ENCODE measurements at places on chromosomes 1 and 21. TPM values are rescaled to one million over a fixed set of nuclear protein-coding genes. Genes with fewer than 3 reads are reported as not detected.
A peak's percentile ranks its signal among the peaks of the same experiment; 100 is the strongest.

GRCh38 chr1:107493111-107493716, 352.4 kb downstream of the NTNG1 start:
- no peak for DNase-seq

DNA sequence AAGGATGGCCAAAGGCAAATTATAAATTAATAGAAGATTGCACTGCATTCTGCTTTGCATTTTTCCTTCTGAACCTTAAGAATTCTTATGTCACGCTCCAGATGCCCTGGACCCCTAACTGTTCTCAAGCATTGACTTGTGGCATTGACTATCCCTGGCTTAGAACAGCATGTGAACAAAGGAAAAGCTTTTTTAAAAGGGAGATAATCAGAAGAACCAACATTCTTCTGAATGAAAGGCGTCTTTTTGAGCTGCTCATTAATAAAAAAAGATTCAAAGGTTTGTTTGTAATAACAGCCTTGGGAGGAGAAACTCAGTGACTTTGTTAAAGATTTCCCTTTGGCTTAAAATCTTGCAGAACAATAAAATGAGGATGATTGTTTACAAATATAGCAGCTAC, 105.5 kb downstream of the TNNI3K start:
- no peak for DNase-seq

- no peak for DNase-seq
Observed at GRCh38 chr1:204077979-204078696, 5.2 kb downstream of the SOX13 start.

GRCh38 chr1:222373216-222373615, 174.7 kb downstream of the HHIPL2 start:
- DNase-seq = no peak

- no peak for DNase-seq
Observed at GRCh38 chr1:10693497-10694273, 102.8 kb downstream of the CASZ1 start.

DNA sequence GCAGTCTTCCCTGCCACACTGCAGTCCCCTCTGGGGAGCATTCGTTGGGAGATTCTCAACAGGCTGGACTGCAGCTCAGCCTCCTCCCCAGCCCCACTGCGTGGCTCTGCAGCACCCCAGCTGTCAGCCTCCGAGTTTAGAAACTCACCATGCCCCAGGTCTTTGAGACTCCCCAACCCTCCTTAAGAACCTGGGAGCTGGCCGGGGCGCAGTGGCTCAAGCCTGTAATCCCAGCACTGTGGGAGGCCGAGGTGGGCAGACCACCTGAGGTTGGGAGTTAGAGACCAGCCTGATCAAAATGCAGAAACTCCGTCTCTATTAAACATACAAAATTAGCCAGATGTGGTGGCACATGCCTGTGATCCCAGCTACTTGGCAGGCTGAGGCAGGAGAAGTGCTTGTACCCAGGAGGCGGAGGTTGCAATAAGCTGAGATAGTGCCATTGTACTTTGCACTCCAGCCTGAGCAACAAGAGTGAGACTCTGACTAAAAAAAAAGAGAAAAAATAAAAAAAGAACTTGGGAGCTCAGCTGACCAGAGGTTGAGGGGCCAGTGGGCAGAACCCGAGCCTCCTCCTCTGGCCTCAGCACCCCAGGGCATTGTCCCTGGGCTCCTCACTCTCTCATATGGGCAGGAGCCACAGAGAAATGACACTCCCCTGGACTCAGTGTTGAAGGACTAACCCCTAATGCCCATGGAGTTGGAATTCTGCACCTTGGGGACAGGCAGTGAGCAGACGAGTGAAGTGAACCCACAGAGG, 5.6 kb downstream of the OLIG2 start:
- DNase-seq = no peak

GRCh38 chr1:153577138-153577537, 11.5 kb upstream of the S100A2 start:
- no peak for DNase-seq

- DNase-seq = no peak
Observed at GRCh38 chr1:227556288-227556687, 7.1 kb upstream of the ZNF678 start.

DNA sequence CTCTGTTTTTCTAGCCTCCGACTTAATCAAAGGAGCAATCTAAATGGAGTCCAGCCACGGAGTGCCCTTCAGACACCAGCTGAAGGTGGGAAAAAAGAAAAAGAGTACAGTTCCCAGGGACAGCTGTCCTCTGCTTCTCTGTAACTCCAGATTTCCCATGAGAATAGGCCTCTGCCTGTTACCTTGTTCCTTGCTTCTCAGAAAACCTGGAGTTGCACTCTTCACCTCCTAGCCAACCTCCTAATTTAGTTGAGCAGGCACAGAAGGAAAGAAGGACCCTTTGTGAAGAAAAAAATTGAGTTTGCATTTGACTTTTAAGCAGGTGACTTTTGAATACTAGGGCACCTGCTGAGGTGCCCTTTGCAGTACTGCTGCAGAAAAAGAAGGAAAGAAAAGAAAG, 8.3 kb downstream of the BARHL2 start:
- no peak for DNase-seq

GRCh38 chr1:36089393-36090121, 865 bp downstream of the ADPRS start:
- no peak for DNase-seq

DNA sequence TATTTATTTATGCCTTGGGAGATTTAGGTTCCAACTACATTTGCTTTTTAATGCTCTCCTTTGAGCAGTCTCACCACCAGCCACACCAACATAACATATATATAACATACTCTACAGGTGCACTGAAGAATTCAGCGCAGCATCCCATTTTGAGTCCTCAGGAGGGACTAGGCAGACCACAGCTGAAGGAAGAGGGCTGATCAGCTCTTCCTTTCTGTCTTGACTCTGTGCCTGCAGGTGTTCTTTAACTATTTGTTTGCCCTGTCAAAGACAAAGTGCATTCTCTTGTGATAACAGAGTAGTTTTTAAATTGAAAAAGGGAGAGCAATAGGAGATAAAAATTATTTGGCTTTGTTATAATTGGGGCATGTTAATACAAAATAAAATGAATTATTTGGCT, 17.0 kb downstream of the HIPK1 start:
- no peak for DNase-seq

DNA sequence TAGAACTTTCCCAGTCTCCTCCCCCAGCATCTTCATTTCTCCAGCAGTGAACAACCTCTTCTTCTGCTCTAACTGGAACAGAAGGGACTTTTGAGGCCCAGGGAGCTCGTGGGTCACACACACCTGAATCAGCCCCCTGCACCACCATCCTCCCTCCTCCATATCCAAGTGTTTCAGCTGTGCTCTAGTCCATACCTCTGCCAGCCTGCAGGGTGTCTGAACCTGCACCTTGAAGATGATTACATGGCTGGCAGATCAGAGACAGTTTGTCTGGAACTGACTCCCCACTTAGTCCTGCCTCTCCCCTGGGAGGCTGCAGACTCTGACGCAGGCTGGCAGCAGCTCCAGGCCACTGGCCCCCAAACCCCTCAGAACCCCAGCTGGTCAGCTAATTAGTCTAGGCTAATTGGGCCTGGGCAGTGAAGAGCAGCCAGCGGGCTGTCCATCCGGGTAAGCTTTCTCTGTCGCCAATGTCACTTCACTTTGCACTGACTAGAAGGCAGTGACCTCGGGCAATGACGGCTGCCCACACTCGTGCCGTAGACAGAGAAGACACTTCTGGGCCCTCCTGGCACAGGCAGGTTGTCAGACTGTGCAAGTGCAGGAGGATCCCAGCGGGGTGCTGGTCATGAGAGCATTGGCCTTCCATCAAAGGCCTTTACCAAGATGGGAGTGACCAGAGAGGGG, 12.2 kb downstream of the CAMK1G start:
- no peak for DNase-seq

DNA sequence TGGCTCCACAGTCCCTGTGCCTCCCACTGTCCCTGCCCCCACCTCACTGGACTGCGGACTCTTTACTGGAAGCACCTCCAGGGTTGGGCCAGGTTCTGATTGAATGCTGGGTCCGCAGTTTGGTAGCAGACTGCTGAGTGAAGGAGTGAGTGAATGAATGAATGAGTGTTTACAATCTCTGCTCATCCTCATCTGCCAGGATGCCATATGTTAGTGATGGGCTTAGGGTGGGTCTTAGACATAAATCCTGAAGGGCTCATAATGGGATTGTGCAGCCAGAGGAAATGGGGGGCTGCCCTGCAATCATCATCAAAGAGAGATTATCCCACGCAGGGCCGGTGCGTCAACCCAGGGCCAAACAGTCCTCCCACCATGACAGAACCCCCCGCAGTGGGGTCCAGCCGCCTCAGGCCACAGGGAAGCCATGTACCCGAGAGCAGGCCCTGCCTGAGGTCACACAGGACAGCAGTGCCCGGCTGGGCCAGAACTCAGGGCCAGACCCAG, 26.1 kb downstream of the SLC1A7 start:
- peak; percentile 20 for DNase-seq

GRCh38 chr1:23098463-23099170, 70.0 kb downstream of the LUZP1 start:
- no peak for DNase-seq

- no peak for DNase-seq
Observed at GRCh38 chr1:152190589-152190988, 31.6 kb upstream of the RPTN start.

DNA sequence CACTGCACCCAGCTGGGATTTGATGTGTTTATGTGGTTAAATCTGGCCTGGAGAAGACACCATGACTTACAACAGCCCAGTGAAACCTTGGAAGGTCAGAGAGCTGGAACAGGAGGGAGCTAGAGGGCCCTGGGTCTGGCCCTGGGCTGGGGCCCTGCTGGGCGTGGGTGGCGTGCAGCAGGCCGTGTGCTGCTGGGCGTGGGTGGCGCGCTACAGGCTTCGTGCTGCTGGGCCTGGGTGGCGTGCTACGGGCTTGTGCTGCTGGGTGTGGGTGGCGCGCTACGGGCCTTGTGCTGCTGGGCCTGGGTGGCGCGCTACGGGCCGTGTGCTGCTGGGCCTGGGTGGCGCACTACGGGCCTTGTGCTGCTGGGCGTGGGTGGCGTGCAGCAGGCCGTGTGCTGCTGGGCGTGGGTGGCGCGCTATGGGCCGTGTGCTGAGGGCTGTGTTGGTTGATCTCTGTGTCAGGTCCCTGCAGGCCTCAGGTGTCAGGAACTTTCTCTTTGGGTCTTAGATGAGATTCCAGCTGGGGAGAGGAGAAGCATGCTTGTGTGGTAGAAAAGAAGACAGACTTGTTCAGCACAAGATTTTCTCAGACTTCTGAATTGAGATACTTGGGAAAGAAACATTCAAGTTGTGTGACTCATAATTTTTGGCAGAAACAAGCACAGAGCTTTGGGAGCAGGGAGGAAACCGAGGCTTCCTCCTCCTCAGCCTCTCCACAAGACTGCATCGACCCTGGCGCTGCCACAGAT, 66.0 kb downstream of the COL18A1 start:
- DNase-seq = peak; percentile 58

- no peak for DNase-seq
Observed at GRCh38 chr1:197467881-197468280, 199.8 kb downstream of the CRB1 start.

- no peak for DNase-seq
Observed at GRCh38 chr1:30184393-30185141, 538.8 kb downstream of the MATN1 start.

DNA sequence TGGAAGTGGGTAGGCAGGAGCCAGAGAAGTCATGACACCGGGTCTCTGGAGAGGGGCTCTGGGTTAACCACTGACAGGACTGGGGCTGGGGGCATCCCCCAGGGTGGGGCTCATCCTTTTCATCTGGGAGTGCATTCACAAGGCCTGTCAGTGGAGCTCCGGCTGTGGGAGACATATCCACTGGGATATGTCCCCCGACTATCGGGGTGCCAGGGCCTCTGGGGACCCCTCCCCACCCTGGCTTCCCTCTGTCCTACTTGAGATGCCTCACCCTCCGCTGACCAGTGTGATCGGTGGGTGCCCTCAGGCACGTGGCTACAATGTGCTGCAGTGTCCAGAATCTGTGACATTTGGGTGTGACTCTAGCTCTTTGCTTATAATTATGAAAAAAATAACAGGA, 92.3 kb upstream of the CD34 start:
- no peak for DNase-seq

- no peak for DNase-seq
Observed at GRCh38 chr1:168454211-168454815, 89.5 kb downstream of the XCL2 start.

DNA sequence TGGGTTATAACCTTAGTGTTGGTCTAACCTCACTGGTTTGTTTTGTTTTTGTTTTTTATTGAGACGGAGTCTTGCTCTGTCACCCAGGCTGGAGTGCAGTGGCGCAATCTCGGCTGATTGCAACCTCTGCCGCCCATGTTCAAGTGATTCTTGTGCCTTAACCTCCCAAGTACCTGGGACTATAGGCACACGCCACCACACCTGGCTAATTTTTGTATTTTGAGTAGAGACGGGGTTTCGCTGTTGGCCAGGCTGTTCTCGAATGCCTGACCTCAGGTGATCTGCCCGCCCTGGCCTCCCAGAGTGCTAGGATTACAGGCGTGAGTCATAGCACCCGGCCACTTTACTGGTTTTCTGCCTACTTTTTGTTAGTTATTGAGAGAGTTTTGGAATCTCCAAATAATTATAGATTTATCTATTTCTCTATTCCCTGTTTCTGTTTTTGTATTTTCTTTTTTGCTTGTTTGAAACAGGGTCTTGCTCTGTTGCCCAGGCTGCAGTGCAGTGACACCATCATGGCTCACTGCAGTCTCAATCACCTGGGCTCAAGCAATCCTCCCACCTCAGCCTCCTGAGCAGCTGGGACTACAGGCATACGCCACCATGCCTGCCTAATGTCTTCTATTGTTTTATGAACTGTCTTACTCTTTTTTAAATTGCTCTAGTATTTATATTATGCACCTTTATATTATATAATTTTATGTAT, 21.4 kb downstream of the SMG7 start:
- no peak for DNase-seq

- no peak for DNase-seq
Observed at GRCh38 chr1:47416319-47417169, 459 bp downstream of the FOXE3 start.

DNA sequence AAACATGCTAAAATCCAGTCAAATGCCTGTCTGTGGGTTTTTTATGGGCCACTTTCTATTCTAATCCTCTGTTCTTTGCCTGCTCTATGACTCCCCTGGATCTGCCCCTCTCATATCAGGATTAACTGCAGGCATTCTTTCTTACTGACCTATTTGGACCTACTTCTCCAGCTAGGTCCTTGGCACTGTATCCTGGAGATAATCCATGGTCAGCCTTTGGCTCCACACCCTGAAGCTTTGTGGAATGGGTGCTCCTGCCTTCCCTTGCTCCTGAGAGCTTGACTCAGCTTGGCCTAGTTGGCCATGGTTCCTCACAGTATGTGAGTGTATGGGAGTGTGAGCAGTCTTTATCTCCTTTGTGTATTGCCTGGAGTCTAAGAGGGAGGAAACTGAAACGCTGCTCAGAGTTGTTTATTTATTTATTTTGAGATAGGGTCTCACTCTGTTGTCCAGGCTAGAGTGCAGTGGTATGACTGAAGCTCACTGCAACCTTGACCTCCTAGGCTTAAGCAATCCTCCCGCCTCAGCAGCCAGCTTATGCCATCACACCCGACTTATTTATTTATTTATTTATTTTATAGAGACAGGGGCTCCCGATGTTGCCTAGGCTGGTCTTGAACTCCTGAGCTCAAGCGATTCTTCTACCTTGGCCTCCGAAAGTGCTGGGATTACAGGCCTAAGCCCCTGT, 28.7 kb upstream of the CDC14A start:
- DNase-seq = no peak

GUCA2A gene
- total RNA-seq = not detected

DMBX1 gene
- not detected for total RNA-seq

KCND3 gene
- 19.7 TPM for total RNA-seq

NDUFS5 gene
- 728 TPM for total RNA-seq

FCRLA gene
- not detected for total RNA-seq

KIAA1614 gene
- total RNA-seq = 7.1 TPM

XKR8 gene
- 4.1 TPM for total RNA-seq
